Activated T-helper 1 cell treated with anti-CD3 and anti-CD28 coated beads, Interleukin-12 subunit alpha, Interleukin-12 subunit beta, Interleukin-2, Interleukin-4 antibody, amounts not matched to agents 30 ng/mL and 10 ng/mL and 1 ng/mL, durations not matched to agents 14 hours and 24 hours and 36 hours (primary cell): ENCODE measurements at places on chromosomes 5 and 9.
A peak's percentile ranks its signal among the peaks of the same experiment; 100 is the strongest.

GRCh38 chr9:114164191-114164794 lies 9.0 kb downstream of the COL27A1 start:
- no peaks in the 10 kb centered on the region for H3K36me3 ChIP-seq
- no peak overlapping the region for H3K4me3 ChIP-seq
- no peak for DNase-seq
- H3K27me3 ChIP-seq, result peaks cover 2% of the 10 kb centered on the region
- H3K27ac ChIP-seq, result no peak overlapping the region

DNA sequence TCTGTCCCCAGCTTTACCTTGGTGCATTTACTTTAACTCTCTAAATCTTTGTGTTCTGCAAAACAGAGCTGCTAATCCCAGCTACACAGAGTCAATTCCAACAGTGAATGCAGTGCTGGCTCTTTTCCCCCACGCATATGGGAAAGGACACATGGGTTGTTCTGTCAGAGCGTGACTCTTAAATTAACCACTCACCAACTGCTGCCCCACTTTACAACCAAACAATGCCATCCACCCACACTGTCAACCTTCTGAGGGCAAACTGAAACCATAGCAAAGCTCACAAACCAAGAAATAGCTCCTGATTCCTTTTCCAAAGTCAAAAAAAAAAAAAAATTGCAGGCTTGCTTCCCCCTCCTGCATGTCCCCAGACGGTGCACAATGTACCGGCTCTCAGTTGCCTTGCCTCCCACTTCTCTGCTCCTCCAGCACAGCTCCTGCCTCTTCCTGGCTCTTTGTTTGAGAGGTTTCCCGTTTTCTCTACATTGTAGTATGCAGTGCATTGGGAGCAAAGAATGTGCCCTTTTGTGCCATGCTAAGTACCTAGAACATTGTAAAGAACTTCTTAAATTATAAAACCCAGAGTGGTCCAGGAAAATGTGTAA lies 151.5 kb upstream of the DAPK1 start:
- H3K27me3 ChIP-seq, result peaks cover 4% of the 10 kb centered on the region
- no peaks in the 10 kb centered on the region for H3K36me3 ChIP-seq
- H3K4me1 ChIP-seq, result no peaks in the 10 kb centered on the region
- no peak for DNase-seq
- no peak overlapping the region for H3K27ac ChIP-seq
- H3K4me3 ChIP-seq, result no peak overlapping the region

DNA sequence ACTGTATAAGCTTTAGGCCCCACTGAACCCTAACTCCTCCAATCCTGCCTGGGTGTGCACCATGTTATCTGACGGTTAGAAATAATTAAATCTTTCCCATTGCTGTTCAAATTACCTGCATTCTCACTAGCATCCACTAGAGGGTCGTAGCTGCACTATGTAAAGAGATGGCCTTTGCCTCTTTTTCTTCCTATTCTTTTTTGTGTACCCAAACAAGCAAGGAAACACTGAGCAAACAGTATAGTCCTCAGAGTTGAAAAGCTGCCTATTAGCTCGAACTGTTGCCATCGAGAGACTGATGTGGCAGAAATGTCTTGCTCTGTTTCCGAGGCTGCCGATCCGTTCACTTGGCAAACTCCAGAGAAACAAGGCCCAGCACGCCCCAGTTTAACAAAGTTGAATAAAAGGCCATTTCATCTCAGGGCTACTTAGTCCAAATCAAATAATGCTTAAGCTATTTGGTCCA lies 163.8 kb upstream of the TRPM3 start:
- H3K27ac ChIP-seq, result no peak overlapping the region
- no peak overlapping the region for H3K4me3 ChIP-seq
- H3K36me3 ChIP-seq, result no peaks in the 10 kb centered on the region
- peak; percentile 10 for DNase-seq

DNA sequence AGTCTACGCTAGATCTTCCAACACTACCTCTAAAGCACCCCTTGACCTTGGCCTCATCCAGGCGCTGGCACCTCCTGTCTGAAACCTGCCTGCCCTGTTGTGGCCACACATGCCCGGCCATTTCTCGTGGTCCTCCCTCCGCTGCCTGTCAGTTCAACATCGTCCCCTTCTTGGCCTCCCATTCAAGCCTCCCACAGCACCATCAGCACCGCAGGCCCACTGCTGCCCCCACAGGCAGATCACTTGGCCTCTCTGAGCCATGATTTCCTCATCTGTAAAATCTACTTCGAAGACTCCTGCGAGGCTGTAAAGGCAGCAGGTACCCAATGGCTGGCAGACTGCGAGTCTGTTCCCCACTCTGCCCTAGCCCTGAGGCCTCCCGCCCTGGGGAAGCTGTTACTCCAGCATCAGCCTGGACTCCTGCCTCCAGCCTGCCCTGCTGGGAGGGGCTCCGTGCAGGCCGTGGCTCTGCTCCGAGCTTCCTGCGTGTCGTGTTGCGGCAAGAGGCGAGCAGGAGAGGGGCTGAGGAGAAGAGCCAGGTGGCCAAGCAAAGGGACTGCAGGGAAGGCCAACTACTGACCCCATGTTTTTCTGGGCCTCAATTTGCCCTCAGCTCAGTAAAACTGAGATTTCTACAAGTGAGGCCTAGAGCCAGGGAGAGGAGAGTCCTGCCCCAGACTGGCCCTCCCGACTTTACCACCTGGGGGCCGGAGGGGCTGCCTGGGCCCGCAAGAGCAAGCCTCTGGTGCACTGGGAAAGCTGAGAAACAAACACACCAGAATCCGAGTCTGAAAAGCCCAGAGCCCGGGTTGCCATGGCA lies 70.5 kb upstream of the LRRTM2 start:
- no peaks in the 10 kb centered on the region for H3K36me3 ChIP-seq
- H3K4me3 ChIP-seq, result no peak overlapping the region
- no peak overlapping the region for H3K27ac ChIP-seq

- no peaks in the 10 kb centered on the region for H3K27me3 ChIP-seq
- DNase-seq, result no peak
- H3K4me1 ChIP-seq, result peaks cover 77% of the 10 kb centered on the region
- peaks cover 7% of the 10 kb centered on the region for H3K36me3 ChIP-seq
- H3K27ac ChIP-seq, result no peak overlapping the region
These were observed 201.3 kb downstream of the ARHGAP26 start for GRCh38 chr5:142971303-142972013.

DNA sequence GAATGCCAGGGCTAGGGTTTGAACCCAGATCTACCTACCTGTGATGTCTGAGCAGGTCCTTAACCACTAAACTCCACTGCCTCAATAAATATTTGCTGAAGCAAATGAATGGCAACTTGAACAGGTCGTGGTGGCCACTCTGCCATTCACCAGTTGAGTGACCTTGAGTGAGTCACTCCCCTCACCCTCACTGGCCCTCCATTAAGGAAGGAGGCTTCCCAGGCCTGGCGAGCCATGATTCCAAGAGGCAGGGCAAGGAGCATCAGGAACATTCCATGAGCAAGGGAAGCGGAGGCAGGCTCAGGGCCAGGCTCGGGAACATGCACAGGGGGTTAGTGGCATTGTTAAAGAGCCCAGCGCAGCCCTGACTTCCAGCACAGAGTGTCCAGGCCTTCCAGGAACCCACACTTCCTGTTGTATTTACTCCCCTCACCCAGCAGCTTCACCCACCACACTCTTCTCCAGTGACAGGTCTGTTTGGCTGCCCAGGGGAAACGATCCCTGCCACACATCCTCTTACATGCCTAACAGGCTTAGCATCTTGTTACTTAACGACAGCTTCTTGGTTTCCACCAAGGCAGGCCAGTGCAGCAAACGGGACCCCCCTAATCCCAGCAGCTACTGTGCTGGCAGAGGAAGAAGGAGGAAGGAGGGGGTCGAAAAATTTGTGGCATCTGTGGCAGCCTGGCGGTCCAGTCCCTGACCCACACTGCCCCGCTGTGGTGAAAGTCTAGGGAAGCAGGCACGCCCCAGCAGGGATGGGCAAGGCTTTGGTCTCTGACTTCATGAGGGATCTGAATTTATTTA lies 43.7 kb upstream of the TTC1 start:
- H3K27ac ChIP-seq, result no peak overlapping the region
- H3K4me1 ChIP-seq, result no peaks in the 10 kb centered on the region
- no peak overlapping the region for H3K4me3 ChIP-seq
- no peaks in the 10 kb centered on the region for H3K36me3 ChIP-seq
- peaks cover 29% of the 10 kb centered on the region for H3K27me3 ChIP-seq

GRCh38 chr5:166948679-166949078 lies 1342.8 kb upstream of the WWC1 start:
- no peak overlapping the region for H3K4me3 ChIP-seq
- no peaks in the 10 kb centered on the region for H3K4me1 ChIP-seq
- no peaks in the 10 kb centered on the region for H3K36me3 ChIP-seq
- no peak for DNase-seq
- no peaks in the 10 kb centered on the region for H3K27me3 ChIP-seq

DNA sequence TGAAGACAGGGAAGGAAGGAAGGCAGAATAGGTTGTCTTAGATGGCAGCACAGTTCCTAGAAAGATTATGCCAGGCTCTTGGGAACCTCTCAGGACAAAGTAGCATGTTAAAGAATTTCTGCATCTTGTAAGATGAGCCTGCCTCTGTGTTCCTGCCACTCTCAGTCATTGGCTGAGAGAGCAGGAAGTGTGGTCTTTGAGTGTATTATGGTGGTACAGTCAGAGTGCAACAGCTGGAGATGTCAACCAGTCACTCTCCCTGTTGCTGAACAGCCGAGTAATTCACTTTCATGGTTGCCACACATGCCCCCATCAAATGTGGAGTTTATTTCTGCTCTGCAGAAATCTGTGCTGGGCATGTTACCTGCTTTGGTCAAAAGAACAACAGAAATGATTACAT lies 659.6 kb upstream of the RIOK2 start:
- no peak overlapping the region for H3K4me3 ChIP-seq
- no peak overlapping the region for H3K27ac ChIP-seq
- no peaks in the 10 kb centered on the region for H3K36me3 ChIP-seq
- H3K27me3 ChIP-seq, result peaks cover 2% of the 10 kb centered on the region

GRCh38 chr9:90898228-90898627 lies 96.6 kb downstream of the SYK start:
- H3K27me3 ChIP-seq, result peaks cover 4% of the 10 kb centered on the region
- H3K27ac ChIP-seq, result no peak overlapping the region
- H3K4me1 ChIP-seq, result no peaks in the 10 kb centered on the region
